Dorsolateral prefrontal cortex (tissue), 122 donors: ENCODE measurements at places on chromosomes 7 and 10.

DNA sequence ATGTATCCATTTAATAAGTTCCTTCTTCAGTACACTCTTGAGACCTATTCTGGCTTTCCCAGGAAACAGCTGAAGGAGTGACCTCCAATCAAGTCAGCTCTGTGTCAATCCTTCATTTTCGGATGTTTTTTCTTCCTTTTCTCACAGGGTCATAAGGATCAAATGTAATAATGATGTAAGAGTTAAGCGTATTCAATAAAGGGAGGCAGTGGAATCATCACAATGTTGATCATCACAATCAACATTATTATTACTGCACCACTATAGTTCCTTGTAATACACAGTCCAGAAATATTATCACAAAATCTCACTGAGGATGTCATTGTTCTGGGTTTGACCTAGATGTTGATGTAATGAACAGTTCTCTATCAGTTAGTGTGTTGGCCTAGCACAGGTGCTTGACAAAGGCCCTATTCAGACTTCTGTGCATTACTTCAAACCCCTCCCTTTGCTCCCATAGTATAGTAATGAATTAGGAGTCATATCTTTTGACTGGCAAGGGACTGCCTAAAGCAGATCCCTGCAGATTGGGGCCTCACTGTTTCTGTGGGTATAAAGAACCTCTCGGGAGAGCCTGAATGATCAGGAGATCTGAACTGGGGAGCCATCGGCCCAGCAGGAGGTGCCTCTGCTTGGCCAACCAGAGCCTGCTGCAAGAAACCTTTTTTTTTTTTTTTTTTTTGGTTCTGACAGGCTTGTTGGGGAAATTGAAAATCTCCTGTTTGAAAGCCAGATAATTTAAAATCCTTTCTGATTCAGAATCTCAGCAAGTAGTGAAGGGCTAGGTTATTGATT lies 100.6 kb downstream of the KAT6B start:
- DNase-seq, result no peak

GRCh38 chr10:51705774-51706173 lies 6.4 kb upstream of the CSTF2T start:
- no peak for DNase-seq

DNA sequence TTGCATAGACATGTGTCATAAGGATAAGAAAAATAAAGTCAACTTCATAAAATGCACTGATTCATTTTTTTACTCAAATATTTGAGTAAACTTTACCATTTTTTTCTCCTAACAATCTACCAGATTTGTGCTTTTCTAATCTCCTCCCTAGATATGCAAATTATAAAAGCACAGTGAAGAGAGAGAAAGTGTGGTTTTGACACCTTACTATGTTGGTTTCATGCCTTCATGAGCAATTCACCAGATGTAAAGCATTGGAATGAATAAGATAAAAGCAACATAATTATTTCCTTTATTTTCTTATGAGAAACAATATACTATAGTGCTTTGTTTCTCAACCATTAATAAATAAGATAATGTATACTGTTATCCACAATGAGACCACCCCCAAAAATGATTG lies 432.5 kb upstream of the PCDH15 start:
- DNase-seq, result no peak

DNA sequence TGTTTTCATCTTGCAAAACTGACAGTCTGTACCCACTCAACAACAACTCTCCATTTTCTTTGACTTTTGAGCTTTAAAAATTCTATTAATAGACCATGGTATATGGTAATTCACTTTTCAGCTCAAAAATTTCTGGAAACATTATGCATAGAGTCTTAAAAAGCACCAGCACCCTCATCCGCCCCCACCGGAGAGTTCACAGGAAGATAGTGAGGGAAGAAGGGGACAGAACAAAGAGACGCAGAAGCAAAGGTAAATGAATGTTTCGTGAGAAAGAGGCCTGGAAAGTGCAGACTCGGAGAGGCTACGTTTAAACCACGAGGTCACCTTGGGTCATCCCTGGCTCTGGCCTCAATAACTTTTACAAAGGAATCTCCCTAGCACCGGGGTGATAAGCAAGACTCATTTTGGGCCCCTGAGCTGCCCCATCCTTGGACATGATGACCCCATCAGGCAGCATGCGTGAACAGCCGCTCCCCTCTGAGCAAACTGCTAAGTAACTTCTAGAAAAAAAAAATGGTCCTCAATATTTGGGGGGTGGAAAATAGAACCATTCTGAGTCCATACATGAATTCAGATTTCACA lies 96.3 kb downstream of the CPXM2 start:
- no peak for DNase-seq

- DNase-seq, result no peak
These were observed 61.3 kb downstream of the SEC61G start for GRCh38 chr7:54697659-54698186.

DNA sequence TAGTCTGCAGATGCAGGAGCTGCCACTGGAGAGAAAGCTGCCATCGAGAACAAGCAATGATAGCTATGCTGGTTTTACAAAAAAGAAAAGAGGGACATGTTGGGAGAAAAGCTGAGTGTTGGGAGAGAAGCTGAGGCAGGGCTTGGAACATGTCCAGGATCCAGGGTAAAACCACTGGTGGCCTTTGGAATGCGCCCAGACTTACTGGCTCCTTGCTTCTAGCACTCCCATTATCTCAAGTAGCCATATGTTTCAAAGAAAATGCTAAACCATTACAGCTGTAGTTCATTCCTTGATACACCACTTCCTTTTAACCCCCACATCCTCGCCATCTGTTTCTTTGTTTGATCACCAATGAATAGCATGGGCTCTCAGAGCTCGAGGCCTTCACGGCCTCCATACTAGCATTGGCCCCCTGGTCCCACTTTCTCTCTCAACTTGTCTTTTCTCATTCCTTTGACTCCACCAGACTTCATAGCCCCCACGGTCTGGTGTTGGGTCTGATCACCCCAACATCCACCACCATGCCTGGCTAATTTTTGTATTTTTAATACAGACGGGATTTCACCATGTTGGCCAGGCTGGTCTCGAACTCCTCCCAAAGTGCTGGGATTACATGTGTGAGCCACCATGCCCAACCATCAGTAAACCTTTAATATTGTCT lies 23.8 kb upstream of the PLAC9 start:
- DNase-seq, result no peak

GRCh38 chr10:120833222-120833928 lies 17.8 kb upstream of the WDR11 start:
- DNase-seq, result no peak
